COLO829 (cell line): ENCODE measurements at places on chromosomes 11 and 22.

- no peak for DNase-seq
Measured at GRCh38 chr11:126465573-126466188, 110.2 kb downstream of the ST3GAL4 start.

- no peak for DNase-seq
Measured at GRCh38 chr11:133156986-133157745, 375.1 kb downstream of the OPCML start.

- DNase-seq: no peak
Measured at GRCh38 chr22:39493759-39494158, 8.3 kb upstream of the MIEF1 start.

- no peak for DNase-seq
Measured at GRCh38 chr11:68992743-68993255, 12.0 kb upstream of the MRGPRD start.

GRCh38 chr11:133570376-133570775 is 38.1 kb upstream of the OPCML start:
- no peak for DNase-seq

DNA sequence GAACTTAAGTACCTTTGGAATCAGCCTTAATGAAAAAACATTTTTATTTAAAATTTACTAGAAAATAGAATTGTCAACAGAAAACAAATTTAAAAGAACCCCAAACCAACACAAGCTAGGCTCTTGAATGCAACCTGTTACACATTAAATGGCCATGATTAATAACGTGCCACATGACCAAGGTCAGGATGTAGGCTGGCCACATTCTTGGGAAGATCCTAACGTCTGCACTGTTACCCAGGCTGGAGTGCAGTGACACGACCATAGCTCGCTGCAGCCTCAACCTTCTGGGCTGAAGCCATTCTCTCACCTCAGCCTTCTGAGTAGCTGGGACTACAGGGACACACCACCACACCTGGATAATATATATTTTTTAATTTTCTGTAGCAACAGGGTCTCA is 126.4 kb upstream of the APOA1 start:
- no peak for DNase-seq

- peak; percentile 66 for DNase-seq
Measured at GRCh38 chr22:35023692-35024363, 42.1 kb upstream of the ISX start.

- DNase-seq: no peak
Measured at GRCh38 chr11:5922749-5923426, 19.2 kb upstream of the OR56A3 start.

DNA sequence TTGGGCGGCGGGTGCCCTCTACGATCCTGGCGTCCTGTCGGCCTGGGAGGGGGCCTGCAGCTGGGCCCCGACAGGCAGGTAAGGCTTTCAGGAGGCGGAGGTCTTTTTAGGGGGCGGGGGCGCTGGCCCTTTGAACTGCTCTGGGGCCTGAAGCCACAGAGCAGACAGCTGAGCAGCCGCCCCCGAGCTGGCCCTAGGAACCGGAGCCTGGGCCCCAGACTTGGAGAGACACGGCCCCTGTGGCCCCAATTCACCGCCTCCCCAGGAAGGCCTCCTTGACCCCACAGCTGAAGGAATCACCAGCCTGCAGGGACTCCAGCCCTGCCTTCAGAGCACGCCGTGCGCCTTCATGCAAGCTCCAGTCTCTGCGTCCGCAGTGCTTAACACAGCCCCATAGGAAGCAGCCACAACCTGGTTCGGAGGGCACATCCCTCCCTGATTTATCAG is 618 bp upstream of the CERK start:
- no peak for DNase-seq

- DNase-seq: no peak
Measured at GRCh38 chr11:117790279-117790678, 6.7 kb downstream of the DSCAML1 start.

DNA sequence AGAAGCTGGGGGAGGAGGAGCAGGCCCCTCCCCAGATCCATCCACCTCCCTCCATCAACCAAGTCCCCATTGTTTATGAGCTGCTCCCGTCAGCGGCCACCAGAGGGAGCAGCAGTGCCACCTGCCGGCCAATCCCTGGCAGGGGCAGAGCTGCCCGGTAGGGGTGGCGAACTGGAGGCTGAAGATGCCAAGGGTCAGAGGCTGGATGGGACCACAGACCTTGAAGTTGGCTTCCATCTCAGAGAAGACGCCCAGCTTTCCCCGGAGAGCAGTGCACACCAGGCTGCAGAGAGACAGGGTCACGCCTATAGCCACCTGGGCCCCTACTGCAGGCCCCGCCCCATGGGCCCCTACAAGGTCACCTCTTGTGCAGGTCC is 3.6 kb downstream of the FIBP start:
- DNase-seq: peak; percentile 84

DNA sequence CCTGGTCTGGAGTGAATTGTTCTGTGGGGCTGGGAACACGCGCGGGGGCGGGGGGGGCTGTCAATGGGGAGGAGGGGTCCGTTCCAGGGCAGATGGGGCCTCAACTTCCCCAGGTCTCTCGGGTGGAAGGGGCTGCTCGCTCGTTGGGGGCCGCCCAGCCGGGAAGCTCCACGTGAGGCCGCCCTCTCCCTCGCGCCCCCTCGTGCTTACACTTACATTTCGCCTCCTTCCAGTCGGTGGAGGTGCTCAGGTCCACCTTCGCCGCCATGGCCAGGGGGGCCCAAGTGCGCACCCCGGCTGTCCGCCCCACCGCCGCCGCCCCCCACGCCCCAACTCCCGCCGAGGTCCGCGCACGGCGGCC is 452 bp downstream of the MACROD1 start:
- no peak for DNase-seq

- DNase-seq: no peak
Measured at GRCh38 chr11:28727254-28727653, 619.1 kb downstream of the METTL15 start.

DNA sequence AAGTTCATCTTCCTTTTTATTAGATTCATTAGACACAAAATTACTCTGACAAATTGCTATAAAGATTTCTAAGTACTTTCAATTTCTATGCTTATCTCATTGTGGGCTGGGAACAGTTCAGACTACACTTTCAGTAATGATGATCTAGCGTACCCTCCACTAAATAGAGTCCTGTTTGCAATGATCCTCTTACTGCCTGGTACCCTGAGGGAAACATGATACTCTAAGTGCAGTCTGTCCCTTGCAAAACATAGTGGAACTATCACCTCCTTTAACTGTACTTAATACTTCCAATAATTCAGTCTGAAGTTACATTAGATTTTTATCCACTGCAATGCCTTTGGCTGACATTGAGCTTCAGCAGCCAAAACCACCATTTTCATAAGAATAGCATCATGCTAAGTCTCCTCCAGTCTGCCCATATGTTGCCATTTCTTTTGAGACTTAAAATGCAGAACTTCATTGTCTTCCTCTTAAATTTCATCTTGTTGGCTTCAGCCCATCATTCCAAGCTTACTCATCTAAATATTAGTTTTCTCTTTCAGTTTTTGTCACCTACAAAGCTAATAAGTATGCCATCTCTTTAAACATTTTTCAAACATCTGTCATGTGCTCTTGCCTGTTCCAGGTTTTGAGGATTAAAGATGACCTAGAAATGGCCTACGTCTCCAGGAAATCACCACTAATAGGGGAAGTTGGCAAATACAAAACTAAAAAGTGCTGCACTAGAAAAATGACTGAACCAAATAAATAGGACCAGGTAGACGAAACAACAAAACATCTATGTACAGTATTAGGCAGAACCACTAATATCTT is 55.5 kb downstream of the PAK1 start:
- no peak for DNase-seq

DNA sequence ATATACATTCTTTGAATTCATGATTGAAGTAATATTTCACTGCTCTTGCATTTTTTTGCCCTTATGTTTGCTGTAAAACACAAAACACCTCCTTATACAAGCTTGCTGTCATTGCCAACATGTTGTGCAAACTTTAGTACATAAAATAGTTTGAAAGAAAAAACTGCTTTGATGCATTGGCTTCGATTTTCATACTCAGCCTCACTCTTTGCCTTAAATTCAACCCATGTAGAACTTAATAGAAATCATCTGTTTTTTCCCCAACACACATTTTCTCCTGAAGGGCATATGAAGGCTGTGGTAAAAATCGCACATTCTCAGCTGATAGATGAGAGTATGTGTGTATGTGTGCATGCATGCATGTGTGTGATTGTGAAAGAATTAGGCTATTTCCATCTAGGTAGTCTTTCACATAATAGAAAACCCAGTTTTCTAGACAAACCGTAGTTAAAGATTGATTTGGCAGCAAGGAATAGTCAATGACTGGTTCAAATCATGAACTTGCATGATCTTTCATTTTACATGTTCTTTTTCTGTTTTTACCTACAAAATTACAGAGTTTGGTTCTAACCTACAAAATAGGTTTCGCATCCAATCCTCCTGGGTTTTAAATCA is 72.8 kb upstream of the MTMR2 start:
- DNase-seq: no peak

- DNase-seq: no peak
Measured at GRCh38 chr11:7196396-7197146, 55.1 kb upstream of the SYT9 start.

DNA sequence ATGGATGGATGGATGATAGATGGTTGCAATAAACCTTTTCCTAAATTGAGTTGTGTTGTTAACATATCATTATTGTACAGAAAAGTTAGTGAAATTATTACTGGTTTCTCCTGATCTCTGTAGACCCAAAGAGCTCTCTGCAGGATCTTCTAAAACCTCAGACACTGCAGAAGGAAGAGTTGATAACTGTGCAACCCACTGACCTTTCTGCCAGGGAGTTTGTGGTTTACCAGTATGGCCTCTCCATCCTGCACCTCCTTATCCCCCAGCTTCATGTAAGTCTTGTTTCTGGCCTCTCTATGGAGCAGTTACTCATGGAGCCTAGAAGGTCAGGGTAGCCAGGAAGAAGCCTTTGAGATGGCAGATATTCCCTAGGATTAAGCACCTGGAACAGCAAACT is 45.6 kb downstream of the BTG4 start:
- DNase-seq: no peak

DNA sequence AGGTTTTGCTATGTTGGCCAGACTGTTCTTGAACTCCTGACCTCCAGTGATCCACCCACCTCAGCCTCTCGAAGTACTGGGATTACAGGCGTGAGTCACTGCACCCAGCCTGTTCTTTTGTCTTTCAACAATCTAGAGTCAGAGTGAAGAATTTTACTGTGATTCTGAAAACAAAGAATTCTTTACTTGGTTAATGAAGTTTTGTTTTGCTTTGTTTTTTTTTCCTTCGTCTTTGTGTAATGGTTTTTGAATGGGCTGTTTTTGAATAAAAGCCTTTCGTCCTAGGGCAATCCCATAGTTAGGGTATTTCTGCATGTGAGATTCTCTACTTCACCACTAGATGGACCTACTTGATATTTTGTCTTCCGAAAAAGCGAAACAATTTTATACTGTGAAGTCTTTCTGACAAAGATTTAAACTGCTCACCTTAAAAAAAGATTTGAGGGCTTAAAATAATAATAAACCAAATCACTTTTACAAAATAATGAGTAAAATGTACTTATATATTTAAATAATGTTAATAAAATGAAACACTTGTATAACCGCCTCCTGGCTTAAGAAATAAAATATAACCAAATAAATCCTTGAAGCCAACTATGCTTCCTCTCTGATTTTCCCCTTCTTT is 43.4 kb upstream of the SC5D start:
- DNase-seq: peak; percentile 74

- no peak for DNase-seq
Measured at GRCh38 chr11:18706330-18707243, 8.0 kb downstream of the TMEM86A start.

GRCh38 chr11:111362887-111363411 is 16.1 kb downstream of the POU2AF1 start:
- no peak for DNase-seq

DNA sequence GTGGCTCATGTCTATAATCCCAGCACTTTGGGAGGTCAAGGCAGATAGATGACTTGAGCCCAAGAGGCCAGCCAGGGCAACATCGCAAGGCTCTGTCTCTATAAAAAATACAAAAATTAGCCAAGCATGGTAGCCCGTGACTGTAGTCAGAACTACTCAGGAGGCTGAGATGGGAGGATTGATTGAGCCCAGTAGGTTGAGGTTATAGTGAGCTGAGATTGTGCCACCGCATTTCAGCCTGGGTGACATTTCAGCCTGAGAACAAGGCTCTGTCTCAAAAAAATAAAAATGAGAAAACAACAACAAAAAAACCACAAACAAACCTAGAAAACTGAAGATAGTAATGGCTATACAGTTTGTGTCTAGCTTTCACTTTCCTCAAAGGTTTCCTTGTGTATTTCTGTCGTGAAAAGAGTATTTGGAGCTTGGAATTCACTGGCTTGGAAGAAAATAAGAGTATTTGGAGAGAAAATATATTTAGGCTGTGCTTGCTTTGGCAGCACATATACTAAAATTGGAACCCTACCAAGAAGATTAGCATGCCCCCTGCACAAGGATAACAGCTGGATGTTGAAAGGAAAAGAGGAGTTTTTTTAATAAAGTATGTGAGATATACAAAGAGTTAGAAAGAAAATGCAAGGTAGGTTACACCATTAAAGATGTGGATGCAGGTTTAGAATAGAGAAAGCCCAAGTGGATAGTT is 3.9 kb upstream of the BIRC3 start:
- DNase-seq: no peak

DNA sequence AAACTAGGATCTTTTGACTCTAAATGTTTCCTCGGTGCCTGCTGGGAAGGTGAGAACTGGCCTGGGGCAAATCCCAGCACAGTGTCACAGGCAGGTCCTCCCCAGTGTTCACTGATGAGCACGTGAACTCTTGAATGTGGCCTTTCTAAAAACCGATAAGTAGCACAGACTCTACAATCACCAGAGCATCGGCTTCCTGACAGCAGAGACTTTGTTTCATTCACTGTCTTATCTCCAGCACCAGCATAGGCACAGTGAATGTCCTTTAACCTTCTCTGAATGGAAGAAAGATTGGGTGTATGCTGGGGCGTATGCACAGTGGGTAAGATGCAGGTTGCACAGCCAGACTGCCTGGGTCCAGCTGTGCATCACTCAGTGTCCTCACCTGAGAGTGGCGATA is 59.3 kb upstream of the EIF3D start:
- DNase-seq: no peak

DNA sequence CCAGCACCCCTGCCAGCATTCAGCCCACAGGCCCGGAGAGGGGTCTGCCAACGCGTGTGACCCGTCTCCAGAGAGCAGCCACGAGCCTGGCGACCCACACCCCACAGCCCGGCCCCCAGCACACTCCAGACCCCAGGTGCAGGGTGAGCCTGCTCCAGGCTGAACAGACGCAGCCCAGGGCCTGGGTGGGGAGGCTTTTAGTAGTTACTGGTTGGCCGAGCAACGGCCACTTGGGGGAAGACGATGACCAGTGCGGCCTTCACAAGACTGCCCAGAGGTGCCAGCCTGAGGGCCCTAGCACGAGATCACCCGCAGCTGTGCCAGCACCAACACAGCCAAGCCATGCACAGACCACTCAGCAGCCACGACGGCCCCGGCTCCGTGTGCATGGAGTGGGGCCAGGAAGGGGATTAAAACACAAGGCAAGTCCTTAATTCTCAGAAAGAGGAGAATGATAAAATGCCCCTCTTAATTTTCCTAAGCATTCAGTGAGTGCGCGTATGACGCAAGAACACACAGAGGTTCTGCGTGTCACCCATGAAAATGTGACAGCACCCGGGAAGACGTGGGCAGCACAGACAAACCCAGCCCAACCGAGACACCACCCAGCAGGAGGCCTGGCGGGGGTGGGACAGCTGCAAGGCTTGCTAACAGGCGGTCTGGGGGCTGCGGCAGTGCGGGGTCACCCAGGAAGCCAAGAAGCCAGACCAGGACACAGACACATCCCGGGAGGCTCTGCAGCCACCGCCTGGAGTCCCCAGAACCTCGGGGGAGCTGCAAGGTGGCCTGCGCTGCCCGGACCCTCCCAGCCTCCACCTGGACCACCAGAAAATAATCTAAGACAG is 47.6 kb downstream of the BRD1 start:
- DNase-seq: no peak

GRCh38 chr11:110490886-110491285 is 61.1 kb downstream of the FDX1 start:
- no peak for DNase-seq
